ENCODE measurements at places on chromosomes 16 and 17.

DNA sequence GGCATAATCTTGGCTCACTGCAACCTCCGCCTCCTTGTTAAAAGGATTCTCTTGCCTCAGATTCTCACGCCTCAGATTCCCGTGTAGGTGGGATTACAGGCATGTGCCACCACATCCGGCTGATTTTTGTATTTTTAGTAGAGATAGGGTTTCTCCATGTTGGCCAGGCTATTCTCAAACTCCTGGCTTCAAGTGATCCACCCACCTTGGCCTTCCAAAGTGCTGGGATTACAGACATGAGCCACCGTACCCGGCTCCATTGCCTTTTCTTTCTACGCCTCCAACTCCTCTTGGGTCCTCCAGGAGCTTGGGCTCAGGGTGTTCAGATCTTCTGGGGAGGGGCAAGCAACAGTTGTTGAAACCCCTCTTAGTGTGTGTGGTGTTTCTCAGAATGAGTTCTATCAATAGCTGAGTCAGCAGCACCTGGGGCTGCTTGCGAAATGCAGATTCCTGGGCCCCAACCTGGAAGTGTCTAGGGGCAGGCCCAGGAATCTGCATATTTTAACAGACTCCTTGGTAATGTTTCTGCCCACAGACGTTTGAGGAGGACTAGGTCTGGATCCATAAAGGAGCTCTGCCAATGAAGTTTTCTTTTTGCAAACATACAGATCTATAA lies 31.4 kb downstream of the SEC14L5 start:
- no peak for DNase-seq

DNA sequence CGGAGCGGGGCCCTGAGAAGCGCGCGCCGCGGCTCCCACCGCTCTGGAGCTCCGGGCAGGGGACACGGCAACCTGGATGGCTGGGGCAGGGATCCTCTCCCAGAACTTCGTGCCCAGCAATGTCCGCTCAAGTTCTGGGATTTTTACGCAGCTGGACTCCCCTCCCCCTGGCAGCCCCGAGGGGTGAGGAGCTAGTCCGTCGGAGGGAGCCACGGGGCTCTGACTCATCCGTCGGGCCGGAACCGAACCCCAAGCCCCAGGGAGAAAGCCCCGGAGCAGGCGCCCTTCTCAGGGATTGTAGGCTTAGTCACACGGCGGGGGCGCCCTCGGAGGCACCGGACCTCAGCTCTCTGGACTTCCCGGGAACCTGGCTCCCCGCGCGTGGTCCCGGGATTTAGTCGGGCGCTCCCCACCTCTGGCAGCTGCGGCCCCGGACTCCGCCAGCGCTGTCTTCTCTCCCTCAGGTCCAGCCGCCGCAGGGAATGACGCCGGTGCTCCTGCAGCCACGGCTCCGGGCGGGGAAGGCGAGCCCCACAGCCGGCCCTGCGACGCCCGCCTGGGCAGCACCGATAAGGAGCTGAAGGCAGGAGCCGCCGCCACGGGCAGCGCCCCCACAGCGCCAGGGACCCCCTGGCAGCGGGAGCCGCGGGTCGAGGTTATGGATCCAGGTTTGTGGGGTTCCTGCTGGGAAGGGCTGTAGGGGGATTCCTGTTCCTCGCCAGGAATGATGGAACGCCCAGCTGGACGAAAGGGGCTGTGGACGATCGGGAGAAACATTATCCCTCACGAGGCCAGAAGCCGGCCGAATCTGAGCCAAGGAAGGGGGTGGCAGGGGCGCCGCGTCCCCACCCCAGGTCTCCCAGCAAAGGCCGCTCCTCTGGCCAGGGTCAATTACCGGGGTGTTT lies 830 bp downstream of the SPHK1 start:
- DNase-seq, result peak; percentile 20

GRCh38 chr16:29745121-29745852 lies 503 bp downstream of the C16orf54 start:
- DNase-seq, result peak; percentile 69

DNA sequence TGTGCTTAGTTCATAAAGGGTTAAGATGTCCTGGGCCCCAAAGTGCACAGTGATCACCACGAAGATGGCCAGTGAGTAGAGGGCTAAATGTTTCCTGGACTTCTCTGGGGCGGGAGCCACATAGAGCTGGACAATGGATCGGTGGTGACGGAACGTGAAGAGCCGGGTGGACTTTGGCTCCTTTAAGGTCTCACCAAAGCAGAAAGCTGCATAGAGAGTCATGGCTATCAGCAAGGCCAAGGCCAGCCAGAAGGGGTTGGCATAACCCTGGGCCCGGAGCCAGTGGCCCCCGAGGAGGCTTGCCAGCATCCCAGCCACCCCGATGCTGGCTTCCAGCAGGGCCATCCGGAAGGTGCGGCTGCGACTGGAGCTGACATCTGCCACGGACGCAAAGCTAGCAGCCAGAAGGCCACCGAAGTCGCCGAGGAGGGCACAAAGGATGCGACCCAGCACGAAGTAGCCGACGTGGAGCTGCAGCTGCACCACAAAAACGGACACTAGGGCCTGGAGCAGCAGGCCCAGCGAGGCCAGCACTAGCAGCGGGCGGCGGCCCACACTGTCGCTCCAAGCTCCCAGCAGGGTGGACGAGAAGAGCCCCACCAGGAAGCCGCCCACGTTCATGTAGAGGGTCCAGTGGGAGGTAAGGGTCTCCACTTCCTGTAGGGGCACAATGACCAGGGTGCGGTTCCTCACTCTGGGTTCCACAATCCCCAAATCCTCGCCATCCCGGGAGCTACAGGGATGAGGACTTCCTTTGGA lies 1.0 kb downstream of the SLC46A1 start:
- DNase-seq, result no peak

- DNase-seq, result no peak
Observed at GRCh38 chr17:62906881-62907280, 59.2 kb upstream of the TANC2 start.

GRCh38 chr16:78509965-78510364 lies 410.5 kb downstream of the WWOX start:
- no peak for DNase-seq

DNA sequence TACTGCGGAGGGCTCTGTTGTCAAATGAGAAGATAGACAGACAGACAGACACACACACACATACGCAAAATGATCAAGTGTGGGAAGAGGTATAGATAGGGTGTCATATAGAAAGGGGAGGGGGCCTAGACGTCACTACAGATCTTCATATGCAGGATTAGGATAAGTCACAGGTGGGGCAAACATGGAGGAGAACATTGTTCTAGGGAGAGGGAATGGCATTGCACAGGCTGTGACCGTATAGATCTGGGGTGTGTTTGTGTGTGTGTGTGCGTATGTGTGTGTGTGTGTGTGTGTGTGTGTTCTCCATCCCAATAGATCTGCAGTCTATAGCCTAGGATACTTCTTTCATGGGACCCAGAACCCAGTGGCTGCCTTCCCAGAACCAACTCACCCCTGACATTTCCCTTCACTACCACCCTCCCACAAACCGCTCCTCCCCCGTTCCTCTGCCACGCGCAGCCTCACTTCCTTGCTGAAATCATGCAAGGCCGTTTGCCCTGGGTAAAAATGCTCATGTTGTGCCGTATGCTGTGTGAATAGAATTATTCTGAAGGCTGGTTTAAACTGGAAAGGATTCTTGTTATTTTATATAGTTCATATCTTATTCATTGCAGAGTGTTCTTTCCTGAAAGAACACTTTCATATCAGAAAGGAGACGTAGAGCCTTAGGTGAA lies 50.5 kb upstream of the CCL1 start:
- DNase-seq, result no peak

- DNase-seq, result no peak
Observed at GRCh38 chr16:70701998-70702397, 16.1 kb upstream of the MTSS2 start.

All from CD4-positive, alpha-beta T cell treated with Interleukin-4 for 4 hours (primary cell).